ENCODE measurements at places on chromosomes 2 and 18.

GRCh38 chr2:43776324-43776723 is 2.5 kb downstream of the DYNC2LI1 start:
- DNase-seq = no peak

DNA sequence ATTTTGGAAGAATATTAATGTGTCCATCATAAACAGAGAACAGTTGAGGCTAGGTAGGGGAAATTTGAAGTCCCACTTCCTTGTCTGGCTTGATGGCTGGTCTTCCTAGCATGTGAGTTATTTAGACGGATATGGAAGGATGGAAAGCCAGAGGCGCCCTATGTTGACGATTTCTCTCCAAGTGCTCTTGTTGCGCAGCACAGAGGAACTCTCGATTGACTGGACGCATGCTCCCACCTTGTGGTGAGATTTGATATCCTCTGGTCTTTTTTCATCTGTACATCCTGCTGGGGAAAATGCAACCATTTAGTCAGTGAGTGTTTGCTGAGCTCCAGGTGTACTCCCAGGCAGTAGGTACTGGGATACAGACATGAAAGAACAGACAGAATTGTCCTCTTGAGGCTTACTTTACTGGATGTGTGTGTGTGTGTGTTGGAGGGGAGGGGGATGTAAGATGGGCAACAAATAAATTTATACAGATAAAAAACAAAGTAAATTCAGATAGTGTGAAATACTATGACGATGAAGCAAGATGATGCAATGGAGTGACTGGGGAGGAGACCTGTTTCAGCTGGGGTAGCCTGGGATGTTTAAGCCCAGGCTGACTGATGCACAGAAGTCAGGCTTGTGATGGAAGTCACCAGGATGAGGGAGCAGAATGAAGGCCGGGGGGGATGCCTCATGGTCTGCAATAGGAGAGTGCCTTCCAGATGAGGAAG is 137.2 kb downstream of the TRIM43 start:
- peak; percentile 90 for DNase-seq

GRCh38 chr18:31996007-31996406 is 22.6 kb upstream of the RNF125 start:
- DNase-seq = no peak

- DNase-seq = no peak
Measured at GRCh38 chr2:12616456-12617156, 100.1 kb upstream of the TRIB2 start.

DNA sequence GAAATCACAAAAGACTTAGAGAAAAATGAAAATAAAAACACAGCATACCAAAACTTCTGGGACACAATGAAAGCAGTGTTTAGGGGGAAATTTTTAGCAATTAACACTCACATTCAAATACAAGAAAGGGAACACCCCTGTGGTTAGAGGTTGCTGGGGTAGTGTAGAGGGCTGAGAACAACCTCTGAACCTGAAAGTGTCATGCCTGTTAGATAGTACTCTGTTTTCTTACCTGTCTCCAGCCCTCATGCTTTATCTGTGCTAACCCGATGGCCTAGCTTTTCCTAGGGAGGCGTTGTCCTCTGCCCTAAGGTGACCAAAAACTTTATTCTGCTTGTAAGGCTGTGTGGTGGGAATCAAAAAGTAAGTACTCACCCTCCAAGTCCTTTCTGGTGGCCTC is 122.6 kb upstream of the OTX1 start:
- no peak for DNase-seq

DNA sequence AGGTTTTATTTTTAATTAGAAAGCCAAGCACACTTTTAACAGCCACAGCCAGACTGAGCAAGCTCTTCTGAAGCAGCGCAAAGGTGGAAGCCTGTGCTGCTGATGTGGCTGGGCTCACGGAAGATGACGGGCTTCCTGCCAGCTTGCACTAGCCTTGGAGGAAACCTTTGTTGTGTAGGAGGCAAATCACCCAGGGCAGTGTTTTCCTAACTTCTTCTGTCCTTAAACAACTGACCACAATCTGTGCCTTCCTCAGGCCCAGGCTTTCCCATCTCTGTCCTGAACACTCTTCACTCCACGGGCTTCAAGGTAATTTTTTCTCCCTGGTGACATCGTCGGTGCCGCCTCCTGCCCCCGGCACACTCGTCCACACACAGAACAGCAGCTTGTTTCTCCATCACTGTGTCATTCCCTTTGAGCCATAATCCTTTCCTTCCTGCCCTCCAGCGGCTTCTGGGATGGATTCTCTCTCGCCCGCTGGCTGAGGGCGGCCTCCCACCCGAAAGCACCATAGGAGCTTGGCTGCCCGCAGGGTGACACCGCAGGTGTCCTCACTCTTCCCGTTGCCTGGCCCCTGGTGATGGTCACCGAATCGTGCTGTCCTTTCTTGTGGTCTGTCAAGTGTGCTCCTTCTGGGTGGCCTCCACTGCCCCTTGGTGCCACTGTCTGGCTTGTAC is 31.1 kb upstream of the INHBB start:
- no peak for DNase-seq

DNA sequence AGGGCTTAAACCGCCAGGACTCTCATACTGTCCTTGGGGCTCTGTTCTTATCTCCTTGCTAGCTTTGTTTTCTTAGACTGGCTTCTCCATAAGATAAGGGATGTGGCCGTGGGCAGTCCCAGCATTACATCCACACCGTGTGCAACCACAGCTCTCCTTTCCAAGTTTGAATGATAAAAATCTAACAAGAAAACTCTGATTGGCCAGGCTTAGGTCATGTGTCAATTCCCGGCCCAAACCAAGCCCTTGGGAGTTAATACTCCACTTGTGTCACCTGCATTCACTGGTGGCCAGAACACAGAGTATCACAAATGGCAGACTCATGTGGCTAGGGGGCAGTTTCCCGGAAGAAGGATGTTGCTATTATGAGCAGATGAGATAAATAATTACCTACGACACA is 43.2 kb upstream of the KDM3A start:
- DNase-seq = no peak

- DNase-seq = peak; percentile 41
Measured at GRCh38 chr18:35041815-35042387, 688 bp downstream of the MAPRE2 start.

- DNase-seq = no peak
Measured at GRCh38 chr18:25465152-25465732, 113.3 kb upstream of the ZNF521 start.

GRCh38 chr2:28981620-28982376 is 700 bp downstream of the TOGARAM2 start:
- no peak for DNase-seq

DNA sequence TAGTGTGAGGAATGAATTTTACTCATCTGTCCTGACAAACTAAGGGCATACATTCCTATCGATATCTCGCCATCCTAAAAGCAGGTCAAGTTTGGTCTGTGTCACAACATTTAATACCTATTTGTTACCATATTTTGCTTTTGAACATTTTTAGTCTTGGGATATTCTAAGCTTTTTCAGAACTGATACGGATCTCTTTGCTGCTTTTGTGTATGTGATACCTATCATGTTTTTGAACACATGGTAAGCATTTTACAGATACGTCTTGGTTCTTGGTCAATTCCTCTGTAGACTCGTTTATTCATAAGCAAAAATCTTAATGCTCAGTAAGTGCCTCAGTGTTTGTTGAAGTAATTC is 592 bp downstream of the ZNF397 start:
- DNase-seq = no peak

DNA sequence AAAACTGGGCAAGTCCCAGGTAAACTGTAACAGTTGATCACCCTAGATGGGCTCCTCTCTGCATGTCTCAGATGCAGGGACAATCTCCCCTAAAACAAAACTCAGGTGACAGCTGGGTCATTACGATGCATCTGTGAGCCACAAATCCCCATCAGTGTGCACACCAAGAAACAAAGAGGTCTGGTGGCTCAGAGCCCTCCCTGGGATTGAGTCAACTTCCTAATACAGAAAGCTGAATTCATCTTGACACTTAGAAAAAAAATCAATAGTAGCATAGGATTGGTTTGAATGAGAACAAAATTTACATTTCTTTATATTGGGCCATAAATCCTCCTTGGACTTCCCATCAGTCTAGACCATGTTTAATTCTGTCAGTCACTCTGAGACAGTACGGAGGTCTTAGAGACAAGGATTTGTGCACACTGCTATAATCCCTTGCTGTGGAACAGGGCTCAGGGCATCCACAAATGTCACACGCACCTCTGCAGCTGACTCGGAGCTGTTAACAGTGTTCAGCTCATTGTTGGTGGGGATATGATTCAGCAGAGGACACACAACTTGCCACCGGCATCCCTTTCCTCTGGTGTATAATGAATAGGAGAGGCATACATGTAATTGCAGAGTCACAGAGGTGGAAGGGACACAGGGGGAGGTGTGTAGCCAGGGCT is 44.5 kb upstream of the DAPL1 start:
- DNase-seq = no peak

GRCh38 chr2:73114273-73114867 is 1.6 kb upstream of the RAB11FIP5 start:
- DNase-seq = peak; percentile 64

DNA sequence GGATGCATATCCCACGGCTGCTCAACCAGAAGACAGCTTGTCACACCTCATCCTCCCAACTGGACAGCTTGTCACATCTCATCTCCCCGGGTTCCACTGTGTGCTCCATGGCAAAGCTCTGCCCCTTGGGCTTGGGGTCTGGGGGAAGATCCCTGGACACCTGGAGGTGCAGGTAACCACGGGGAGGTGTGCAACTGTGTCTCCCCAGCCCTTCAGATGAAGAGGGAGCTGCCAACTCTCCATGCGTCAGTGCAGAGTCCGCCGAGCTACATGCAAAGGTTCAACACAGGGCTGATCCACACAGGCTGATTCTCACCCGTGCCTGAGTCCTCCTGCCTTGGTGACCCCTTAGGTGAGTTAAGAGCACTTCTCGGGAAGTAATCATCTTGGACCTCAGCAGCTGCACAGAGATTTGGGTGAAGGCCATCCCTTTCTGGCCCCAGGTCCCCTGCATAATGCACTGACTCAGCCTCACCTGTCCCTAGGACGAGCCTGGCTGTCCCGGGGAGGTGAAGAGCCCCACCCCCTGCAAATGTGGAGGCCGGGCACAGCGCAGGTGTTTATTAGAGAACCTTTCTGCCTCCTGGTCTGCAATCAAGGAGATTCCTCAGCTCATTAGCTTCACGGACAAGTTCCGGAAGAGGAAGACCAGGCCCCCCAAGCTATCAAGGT is 157.9 kb downstream of the PXDN start:
- DNase-seq = no peak

DNA sequence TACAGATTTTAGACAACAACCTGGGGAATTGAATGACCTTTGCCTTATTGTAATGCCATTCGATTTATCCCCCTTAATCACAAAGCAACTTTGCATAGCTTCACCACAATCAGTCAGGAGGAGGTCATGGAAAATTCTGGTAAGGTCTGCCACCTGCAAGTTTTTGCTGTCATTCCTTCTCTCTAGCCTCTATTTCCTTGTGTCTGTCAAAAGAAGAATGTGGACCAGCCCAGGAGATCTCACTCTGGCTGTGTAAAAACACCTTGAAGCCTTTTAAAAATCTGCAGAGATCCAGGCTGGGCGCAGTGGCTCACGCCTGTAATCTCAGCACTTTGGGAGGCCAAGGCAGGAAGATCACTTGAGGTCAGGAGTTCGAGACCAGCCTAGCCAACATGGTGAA is 74.1 kb upstream of the BZW1 start:
- no peak for DNase-seq

- DNase-seq = no peak
Measured at GRCh38 chr18:59876310-59876626, 23.5 kb upstream of the PMAIP1 start.

- no peak for DNase-seq
Measured at GRCh38 chr2:239787538-239788050, 237.5 kb downstream of the NDUFA10 start.

- DNase-seq = peak; percentile 62
Measured at GRCh38 chr2:172283476-172283875, 143.9 kb upstream of the ITGA6 start.

GRCh38 chr2:127984551-127984950 is 43.3 kb downstream of the SAP130 start:
- DNase-seq = peak; percentile 40

DNA sequence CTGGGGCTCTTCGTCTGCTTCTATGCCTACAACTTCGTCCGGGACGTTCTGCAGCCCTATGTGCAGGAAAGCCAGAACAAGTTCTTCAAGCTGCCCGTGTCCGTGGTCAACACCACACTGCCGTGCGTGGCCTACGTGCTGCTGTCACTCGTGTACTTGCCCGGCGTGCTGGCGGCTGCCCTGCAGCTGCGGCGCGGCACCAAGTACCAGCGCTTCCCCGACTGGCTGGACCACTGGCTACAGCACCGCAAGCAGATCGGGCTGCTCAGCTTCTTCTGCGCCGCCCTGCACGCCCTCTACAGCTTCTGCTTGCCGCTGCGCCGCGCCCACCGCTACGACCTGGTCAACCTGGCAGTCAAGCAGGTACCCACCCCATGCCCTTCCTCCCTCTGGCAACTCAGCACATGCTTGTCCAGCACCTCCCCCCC is 24.2 kb downstream of the STEAP3 start:
- no peak for DNase-seq
